ENCODE measurements at places on chromosomes 2 and 18. TPM values are rescaled to one million over a fixed set of nuclear protein-coding genes. Genes with fewer than 3 reads are reported as not detected.
A peak's percentile ranks its signal among the peaks of the same experiment; 100 is the strongest.

DNA sequence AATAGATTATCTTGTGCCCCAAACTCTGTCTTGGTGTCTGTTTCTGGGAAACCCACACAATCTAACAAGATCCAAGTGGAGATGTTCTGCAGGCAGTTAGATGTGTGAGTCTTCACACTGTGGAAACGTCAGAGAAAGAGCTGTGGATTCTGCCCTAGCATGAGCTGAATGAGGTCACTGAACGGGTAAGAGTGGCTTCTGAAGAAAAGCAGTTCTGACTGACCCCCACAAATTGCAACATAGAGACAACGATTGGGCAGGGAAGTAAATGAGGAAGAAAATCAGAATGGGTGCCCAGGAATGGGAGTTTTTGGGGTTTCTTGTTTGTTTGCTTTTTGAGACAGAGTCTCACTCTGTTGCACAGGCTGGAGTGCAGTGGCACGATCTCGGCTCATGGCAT is 12.9 kb upstream of the RPL37A start:
- peaks cover 21% of the 10 kb centered on the region for H3K4me1 ChIP-seq
- H3K27ac ChIP-seq: peak overlapping the region; percentile 62
- no peak for DNase-seq
- no peaks in the 10 kb centered on the region for H3K36me3 ChIP-seq
- no peaks in the 10 kb centered on the region for H3K27me3 ChIP-seq
- H3K4me3 ChIP-seq: no peak overlapping the region

DNA sequence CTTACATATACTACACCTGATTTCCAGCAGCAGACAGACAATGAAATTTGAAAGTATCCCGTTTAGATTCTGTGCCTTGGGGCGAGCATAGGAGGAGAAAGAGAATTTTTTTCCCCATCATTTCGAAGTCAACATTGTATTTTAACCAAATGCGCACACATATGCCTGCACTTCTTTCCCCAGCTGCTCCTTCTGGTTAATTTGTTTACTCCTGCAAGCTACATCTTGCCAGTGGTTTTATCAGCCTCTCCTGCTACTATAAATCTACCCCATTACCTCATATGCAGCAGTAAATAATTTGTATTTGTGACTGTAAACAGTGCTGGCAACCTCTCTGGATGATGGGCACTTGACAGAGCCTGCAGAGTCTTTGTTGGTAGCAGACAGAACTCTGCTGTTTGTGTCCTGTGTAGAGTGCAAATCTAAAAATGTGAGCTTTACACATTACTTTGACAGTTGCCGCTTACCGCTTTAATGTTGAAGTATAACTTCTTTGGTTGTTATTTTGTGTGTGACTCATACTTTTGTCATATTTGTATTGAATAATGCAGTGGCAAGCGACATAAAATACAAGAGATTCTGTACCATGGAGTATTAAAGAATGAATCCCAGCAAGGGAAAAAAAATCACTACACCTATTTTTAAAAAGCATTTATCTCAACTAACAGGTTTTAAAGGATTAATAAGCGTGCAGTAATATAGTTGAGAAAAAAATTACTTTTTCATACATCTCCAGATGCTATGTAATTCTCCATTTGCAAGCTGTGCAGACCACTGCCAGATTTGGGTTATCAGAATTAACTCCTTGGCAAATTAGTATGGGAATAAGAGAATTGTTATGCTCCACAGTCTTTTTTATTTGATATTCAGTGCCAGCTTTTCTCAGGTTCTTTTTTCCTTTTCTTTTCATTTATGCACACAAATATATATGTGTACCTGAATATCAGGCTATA is 536.8 kb downstream of the XIRP2 start:
- H3K4me1 ChIP-seq: no peaks in the 10 kb centered on the region
- H3K27me3 ChIP-seq: no peaks in the 10 kb centered on the region
- no peaks in the 10 kb centered on the region for H3K36me3 ChIP-seq

- peaks cover 22% of the 10 kb centered on the region for H3K36me3 ChIP-seq
- no peak overlapping the region for H3K27ac ChIP-seq
- no peaks in the 10 kb centered on the region for H3K4me1 ChIP-seq
- H3K27me3 ChIP-seq: no peaks in the 10 kb centered on the region
- DNase-seq: no peak
- H3K4me3 ChIP-seq: no peak overlapping the region
These were observed 23.7 kb downstream of the NCAPH start for GRCh38 chr2:96359310-96359709.

The FAM228A gene
- 0.41 TPM for total RNA-seq

DNA sequence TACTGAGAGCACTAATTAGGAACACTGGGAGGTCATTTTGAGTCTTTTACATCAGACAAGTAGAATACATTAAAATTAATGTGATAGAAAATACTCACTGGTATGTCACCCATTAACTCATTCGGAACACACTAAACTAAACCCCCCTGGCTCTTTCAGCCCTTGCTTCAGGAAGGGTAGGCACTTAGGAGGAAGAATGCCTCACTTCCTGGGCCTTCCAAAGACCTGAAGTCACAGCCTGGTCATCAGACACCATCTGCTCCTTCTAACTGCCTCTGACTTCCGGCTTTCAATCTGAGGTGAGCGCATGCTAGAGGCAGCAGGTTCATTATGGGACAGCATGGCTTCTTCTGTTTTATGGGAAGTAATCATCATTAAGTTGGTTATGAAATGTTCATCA is 451.4 kb downstream of the PID1 start:
- H3K27me3 ChIP-seq: no peaks in the 10 kb centered on the region
- no peak for DNase-seq
- no peaks in the 10 kb centered on the region for H3K36me3 ChIP-seq
- no peak overlapping the region for H3K4me3 ChIP-seq
- no peak overlapping the region for H3K27ac ChIP-seq

- no peaks in the 10 kb centered on the region for H3K36me3 ChIP-seq
- no peaks in the 10 kb centered on the region for H3K4me1 ChIP-seq
- no peaks in the 10 kb centered on the region for H3K27me3 ChIP-seq
- DNase-seq: no peak
- no peak overlapping the region for H3K4me3 ChIP-seq
These were observed 147.4 kb upstream of the SIX2 start for GRCh38 chr2:45156605-45157004.

DNA sequence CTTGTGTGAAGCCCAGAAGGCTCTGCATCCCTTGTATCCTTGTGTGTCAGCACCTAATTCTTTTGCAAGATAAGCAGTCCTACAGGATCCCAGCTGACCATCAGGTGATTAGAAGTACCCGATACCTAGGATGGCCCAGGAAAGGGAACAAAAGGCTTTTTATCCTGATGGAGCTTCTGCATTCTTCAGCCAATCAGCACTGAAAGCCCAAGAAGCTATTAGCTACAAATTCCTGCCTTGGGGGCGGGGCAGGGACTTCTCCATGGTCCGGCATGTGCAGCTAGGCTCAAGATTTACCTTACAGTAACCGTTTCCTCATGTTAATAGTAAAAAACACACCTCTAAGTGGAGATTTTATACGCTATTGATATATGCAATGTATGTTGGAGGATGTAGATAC is 264.6 kb upstream of the THUMPD2 start:
- DNase-seq: no peak
- H3K4me3 ChIP-seq: no peak overlapping the region
- H3K27me3 ChIP-seq: no peaks in the 10 kb centered on the region
- peaks cover 4% of the 10 kb centered on the region for H3K4me1 ChIP-seq
- H3K27ac ChIP-seq: no peak overlapping the region

- no peak overlapping the region for H3K4me3 ChIP-seq
- H3K4me1 ChIP-seq: peaks cover 43% of the 10 kb centered on the region
- peaks cover 10% of the 10 kb centered on the region for H3K27me3 ChIP-seq
- no peaks in the 10 kb centered on the region for H3K36me3 ChIP-seq
These were observed 18.4 kb downstream of the ATOH8 start for GRCh38 chr2:85772019-85772745.

The KLHL41 gene
- 1.5 TPM for total RNA-seq

Data from left lung (tissue), 14 donors.